ENCODE measurements at places on chromosomes 1 and 21.

DNA sequence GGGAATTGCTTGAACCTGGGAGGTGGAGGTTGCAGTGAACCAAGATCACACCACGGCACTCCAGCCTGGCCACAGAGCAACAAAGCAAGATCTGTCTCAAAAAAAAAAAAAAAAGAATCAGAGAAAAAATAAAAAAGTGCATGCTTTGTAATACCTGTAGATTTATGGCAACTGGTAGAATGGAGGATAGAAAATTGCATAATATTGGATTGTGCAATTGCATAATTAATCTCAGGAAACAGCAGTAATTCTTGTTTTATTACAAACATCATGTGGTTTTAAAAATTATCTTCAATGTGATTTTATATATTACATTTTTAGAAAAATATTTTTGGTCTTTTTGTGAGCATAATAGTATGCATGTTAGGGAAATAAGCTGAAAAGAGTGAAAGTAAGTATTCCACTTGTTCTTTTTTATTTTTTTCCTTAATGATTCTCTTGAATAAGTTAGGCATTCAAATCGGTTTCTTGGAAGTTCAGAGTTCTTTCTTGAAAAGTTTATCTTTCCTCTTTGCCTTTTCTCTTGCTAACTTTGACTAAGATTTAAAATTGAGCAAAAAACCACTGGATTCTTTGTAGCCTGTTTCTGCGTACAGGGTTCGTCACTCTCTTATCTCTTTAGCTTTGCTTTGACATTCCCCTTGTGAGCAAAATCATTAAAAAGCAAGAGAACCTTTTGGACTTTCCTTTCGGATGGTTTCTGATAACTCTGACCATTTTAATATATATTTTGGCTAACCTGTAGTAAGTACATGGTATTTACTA, 127.5 kb upstream of the ADAMTS5 start:
- DNase-seq, result no peak

- DNase-seq, result no peak
Observed at GRCh38 chr1:151803164-151803563, 2.1 kb downstream of the LINGO4 start.

- no peak for DNase-seq
Observed at GRCh38 chr1:160338580-160338979, 4.5 kb downstream of the COPA start.

DNA sequence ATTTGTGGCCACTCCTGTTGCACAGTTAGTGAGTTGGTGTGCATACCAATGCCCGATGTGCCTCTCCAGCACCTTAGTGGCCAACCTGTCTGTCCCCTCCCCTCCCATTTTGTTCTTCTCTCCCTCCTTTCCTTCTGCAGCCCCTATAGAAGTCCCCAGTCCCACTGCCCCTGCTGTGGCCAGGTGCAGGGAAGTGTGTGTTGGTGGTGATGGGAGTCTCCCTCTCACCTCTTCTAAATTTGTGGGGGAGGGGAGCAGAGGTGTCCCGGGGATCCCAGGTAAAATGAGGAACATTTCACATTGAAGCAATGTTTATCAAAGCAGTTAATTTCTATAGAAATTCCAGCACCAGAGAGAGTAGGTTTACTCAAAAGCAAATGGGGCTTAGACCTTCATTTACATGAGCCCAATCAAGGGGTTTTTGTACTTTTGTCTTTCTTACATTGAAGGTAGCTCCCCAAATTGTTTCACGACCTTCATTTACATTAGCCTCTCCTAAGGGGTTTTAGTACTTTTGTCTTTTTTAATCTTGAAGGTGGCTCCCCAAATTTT, 3.0 kb upstream of the C1orf21 start:
- no peak for DNase-seq

DNA sequence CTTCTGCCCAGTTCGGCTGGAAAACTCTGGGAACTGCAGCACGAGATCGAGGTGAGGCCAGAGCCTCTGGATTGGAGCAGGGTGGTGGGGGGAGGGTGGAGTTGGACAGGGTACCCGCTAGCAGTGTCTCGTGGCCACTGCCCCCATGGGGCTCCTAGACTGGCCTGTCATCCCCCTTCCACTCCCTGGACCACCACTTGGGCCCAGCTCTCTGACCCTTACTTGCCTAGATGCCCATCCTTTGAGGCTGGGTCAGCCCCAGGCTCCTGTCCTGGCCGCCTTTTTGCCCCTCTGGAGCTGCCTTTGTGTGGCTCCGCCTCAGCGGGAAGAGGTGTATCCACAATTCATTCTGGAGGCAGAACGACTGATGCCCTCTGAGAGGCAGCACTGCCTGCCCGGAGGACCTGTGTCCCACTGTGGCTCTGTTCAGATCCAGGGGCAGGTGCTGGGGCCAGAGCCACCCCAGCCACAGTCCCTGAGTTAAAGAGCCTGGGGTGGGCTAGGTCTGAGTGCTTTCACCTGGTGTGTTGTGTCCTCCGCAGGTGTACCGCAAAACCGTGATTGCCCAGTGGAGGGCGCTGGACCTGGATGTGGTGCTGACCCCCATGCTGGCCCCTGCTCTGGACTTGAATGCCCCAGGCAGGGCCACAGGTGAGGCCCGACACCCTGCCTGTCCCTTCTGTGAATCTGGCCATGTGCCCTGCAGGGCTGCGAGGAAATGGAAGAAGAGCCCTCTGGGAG, 17.7 kb downstream of the FAAH start:
- DNase-seq, result no peak

- no peak for DNase-seq
Observed at GRCh38 chr1:150613061-150613920, 16.1 kb downstream of the ENSA start.

- DNase-seq, result no peak
Observed at GRCh38 chr1:54498383-54499096, 49.5 kb upstream of the ACOT11 start.

DNA sequence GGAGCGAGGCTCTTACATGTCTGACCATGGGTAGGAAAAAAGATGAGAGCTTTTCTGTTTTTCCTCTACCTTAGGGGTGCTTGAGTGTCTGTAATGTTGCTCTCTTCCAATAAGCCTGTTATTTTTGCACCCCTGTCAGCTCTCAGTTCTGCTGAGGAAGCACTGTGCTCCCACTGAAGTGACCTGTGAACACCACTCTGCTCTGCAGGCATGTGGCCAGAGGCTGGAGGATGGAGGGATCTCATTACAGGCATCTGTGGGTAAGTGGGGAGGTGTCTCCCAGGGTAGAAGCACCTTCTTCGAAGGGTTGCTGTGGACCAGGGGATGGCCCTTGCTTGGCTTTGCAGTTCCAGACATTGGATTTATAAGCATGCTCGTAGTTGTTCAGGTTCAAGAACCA, 56.8 kb upstream of the RBM15 start:
- no peak for DNase-seq

GRCh38 chr1:32743380-32744070, 41.0 kb upstream of the SYNC start:
- no peak for DNase-seq

GRCh38 chr1:34199927-34200326, 23.2 kb downstream of the C1orf94 start:
- DNase-seq, result peak; percentile 8

- no peak for DNase-seq
Observed at GRCh38 chr21:35962917-35963316, 97.4 kb downstream of the SETD4 start.

DNA sequence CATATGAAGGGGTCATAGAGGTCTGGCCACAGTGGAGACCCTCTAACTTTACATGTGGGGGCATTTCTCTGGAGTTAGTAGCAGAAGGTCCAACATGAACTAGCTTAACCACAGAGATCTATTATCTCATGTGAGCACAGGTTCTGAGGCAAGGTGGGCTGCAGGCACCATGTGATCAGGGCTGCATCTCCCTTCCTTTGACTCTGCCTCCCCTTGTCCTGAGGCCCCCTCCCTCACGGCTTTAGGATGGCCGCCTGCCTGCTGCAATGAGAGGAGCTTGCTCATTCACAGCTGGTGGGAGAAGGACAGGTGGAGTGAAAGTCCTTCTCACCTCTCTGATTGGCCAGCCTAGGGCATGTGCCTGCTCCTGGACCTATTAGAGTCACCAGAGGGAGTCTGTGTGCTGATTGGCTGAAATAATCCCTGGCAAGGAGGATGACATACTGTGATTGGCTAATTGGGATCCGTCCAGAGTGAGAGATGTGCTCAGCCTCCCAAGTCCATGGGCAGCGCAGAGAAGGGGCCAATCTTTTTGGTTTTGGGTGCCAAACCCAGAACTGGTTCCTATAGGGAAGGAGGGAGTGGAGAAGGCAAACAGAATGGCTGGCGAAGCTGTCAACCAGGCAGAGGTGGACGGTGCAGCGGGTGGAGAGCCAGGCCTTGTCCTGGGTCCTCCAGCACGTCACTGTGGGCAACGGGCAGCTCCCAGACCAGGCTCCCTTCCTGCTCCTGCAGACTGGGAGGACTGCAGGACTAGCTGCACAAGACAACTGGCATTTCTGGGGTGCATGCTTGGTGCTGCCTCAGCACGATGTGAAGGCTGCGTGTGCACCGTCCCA, 39.4 kb upstream of the C1orf174 start:
- DNase-seq, result no peak

DNA sequence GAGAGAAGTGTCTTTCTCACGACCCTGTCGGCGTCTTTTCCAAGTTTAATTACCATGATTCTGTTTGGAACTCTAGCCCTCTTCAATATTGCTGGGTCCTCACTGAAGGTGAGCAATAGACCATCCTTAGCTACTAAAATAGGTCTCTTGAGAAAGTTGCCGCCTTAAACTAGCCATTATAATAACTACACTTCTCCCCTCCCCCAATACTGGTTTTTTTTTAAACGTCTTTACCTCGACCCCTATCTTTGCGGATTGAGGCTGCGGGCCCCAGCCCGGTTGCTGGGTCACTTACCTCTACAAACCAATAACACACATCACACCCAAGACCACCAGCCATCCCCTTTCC, 672 bp downstream of the ENSA start:
- DNase-seq, result no peak

- DNase-seq, result no peak
Observed at GRCh38 chr1:209728466-209728865, 23.8 kb downstream of the HSD11B1 start.

DNA sequence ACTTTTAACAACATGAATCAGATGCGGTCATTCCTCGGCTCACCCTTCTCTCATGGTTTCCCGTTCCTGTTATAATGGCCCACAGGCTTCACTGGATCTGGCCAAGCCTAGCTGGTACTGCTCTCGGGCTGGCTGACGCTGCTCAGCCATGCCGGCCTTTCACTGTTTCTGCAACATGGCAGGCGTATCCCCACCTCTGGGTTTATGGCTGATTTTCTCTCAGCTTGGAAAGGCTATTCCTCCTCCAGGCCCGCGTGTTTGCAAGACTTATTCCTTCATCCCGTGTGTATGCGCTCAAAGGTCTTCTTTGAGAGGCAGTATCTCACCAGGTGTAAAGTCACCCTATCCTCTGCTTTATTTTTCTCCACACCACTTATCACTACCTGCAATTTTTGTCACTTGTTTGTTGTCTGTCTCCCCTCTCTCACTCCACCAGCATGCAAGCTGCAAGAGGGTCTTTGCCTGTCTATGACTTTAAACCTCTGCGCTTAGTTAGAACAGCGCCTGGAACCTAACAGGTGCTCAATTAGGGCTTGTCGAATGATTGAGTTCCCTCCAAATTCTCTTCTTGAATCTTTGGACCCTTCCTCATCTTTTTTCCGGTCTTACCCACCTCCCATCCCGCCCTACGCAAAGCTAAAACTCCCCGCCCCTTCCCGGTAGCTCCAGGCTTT, 491 bp upstream of the RAP1A start:
- no peak for DNase-seq

DNA sequence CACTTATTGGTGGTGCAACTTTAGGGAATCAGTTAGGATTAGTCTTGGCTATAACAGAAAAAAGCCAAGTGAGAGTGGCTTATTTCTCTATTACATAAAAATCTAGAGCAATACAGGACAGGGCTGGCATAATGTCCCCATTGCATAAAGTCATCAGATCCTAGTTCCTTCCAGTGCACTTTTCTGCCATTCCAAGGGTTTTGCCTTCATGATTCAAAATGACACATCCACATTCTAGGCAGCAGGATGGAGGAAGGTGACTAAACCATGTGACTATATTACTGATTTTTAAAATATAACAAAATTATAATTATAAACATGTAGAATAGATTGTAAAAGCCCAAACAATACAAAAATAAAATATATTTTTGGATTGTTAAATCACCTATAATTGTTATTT, 18.8 kb downstream of the JUN start:
- DNase-seq, result no peak

DNA sequence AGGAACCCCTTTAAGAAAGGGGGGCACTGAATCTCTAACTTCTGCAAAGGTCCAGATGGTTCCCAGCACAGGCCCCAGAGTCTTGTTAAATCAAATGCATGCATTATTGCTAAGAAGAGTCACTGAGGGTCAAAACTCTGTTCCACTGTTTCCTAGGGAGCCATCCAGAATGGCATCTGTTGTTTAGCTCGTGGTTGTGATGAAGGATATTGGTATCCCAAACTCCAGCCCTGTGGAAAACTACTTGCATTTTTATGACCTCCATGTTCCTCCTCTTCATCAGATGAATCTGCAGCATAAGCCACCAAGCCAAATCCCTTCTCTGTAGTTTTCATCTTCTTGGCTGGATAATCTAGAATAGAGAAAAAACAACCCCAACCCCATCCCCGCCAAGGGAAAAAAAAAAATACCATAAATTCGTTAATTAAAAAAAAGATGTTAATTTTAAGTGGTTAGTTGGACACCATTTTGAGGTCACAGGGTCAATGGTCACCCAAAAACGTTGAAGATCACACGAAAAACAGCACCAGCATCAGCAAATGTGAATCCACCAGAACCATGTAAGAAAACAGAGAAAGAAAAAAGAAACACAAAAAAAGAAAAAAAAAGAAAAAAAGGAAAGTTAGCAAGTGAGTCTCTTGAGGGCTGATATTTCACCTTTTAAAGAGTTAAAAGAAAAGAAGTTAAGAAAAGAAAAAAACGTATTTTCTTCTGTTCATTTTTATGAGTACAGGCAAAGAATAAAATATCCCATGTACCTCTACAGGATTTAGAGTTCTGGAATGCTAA, 3.0 kb upstream of the RIT1 start:
- DNase-seq, result no peak

- DNase-seq, result no peak
Observed at GRCh38 chr1:26597629-26598039, 68.1 kb downstream of the RPS6KA1 start.

DNA sequence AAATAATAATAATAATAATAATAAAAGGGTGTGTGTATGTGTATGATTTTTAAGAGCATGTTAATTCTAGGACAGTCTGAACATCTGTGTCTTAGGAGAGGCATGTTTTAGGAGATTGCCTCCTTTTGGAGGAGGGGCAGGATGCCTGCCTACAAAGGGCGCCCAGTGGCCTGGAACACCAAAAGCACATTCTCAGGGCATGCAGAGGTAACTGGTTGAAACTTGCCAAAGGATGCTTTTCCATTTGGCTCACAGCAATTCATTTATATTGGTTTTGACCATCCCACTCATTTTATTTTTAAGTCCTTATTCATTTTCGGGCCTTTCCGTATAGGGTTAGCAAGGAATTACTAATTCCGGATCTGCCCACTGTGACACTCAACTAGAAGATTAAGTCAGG, 21.1 kb upstream of the LAMC2 start:
- DNase-seq, result no peak

GRCh38 chr1:183432548-183432875, 14.3 kb upstream of the NMNAT2 start:
- DNase-seq, result no peak

- DNase-seq, result no peak
Observed at GRCh38 chr1:22876359-22877111, 96.1 kb downstream of the LACTBL1 start.

GRCh38 chr1:41466146-41466545, 18.3 kb downstream of the EDN2 start:
- DNase-seq, result no peak
